ENCODE measurements at places on chromosomes 12 and 14. TPM values are rescaled to one million over a fixed set of nuclear protein-coding genes. Genes with fewer than 3 reads are reported as not detected.
A peak's percentile ranks its signal among the peaks of the same experiment; 100 is the strongest.

Gene HRK
- 2.0 TPM for total RNA-seq

Gene KRT83
- not detected for total RNA-seq

Gene KRT80
- total RNA-seq, result not detected

Gene POTEM
- not detected for total RNA-seq

Gene MMP19
- 0.18 TPM for total RNA-seq

Gene OASL
- 0.18 TPM for total RNA-seq

Gene GPR65
- total RNA-seq, result 0.18 TPM

Gene C12orf42
- 0.36 TPM for total RNA-seq

Gene TAS2R19
- total RNA-seq, result 26.3 TPM

Gene OR6C1
- total RNA-seq, result not detected

Gene KRT71
- 0.18 TPM for total RNA-seq

Gene LRFN5
- total RNA-seq, result 84.1 TPM

Gene RND1
- 10.8 TPM for total RNA-seq

Gene C14orf93
- 5.2 TPM for total RNA-seq

Gene ADAM20
- 7.1 TPM for total RNA-seq

DNA sequence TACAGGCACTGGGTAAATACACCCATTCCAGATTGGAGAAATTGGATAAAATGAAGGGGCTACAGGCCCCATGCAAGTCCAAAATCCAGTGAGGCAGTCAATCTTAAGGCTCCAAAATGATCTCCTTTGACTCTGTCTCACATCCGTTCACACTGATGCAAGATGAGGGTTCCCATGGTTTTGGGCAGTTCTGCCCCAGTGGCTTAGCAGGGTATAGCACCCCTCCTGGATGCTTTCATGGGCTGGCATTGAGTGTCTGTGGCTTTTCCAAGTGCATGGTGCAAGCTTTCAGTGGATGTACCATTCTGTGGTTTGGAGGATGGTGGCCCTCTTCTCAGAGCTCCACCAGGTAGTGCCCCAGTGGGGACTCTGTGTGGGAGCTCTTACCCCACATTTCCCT, 427.2 kb downstream of the TRHDE start:
- DNase-seq, result no peak

DNA sequence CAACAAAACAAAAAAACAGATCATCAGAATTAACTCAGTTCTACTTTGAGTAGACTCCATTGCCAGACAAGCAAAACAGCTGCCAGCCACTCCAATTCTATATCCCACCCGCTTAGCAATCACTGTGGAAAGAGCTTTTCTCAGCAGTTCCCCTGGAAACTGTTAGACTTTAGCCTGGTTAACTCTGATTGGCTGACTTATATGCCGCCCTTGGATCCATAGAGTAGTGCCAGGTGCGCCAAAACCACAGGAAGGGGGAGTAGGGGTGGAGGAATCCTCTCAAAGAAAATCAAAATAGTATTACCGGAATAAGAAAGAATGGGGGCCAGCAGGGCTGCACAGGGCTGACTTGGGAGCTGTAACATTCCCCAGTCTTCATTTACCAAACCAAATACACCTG, 5.4 kb upstream of the EML5 start:
- no peak for DNase-seq

DNA sequence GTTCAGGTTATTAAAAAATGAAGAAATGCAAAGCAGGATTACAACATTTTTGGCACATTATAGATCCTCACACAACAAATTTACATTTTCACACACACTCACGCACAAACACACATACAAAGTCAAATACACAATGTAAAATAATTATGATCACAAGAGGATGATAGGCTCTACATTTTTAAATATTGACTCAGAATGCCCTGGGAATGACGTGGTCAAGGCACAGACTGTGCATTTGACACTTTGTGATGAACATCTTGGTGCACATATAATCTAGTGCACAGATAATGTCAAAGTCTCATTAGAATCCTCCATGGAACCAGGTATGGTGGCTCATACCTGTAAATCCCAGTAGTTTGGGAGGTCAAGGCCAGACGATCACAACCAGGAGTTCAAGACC, 49.4 kb downstream of the DPF3 start:
- DNase-seq, result no peak

GRCh38 chr12:131142891-131143657, 189.4 kb downstream of the ADGRD1 start:
- DNase-seq, result no peak

DNA sequence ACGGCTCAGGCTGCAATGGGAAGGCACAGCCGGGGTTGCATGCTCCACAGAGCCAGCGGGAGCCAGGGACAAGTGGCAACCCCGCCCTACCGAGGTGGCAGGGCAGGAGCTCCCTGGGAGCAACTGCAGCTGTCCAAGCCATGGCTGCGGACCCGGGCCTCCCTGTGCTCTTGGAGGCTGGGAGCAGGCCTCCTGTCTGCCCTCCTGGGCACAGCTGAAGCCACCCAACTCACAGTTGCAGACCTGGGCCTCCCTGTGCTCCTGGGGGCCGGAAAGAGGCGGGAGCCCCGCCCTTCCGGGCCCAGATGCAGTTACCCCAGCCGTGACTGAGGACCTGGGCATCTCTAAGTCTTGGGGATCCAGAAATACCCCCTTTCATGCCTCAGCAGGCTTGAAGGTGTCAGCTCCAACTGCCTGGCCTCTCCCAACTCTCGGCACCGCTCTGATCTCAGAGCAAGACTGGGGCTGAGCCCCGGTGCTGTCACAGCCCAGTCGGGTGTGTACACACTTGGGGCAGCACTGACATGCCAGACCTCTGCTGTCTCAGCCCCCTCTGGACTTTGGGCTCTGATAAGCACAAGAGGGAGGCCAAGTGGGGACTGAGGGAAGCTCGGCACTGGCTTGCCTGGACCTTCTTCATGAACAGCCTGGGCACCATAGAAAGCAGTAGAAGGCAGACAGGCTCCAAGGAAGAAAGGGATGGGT, 7.5 kb upstream of the RASSF9 start:
- DNase-seq, result no peak

DNA sequence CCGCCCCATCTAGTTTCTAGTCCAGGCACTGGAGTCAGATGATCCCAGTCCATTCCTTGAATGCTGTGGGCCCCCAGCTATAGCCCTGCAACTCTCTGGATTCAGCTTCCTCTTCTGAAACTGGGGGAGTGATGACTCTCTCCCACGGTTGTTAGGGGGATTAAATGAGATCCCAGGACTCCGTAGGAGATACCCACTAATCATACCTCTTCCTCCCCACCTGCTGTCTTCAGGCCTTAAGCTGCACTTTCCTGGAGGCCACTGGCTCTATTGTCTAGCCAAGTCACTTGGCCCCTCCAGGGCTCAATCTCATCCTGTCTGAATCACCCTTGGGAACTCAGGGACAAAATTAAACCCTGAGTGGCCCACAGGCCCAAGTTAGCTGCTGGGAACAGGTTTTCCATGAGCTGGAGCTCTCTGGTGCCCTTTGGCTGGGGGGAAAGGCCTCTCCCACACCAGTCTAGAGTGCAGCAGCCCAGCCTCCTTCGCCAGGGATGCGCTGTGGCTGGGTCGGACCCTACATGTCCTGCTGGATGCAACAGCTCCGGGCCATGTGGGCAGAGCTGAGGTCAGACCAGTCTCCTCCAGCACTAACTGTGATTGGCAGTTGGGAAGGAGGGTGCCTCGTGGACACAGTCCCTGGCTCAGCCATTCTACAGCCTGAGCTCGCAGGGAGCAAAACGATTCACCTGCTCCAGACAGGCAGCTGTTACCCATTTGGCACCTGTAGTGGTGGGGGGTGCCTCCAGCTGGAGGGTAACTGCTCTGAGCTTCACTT, 6.0 kb upstream of the ASB2 start:
- DNase-seq, result no peak

DNA sequence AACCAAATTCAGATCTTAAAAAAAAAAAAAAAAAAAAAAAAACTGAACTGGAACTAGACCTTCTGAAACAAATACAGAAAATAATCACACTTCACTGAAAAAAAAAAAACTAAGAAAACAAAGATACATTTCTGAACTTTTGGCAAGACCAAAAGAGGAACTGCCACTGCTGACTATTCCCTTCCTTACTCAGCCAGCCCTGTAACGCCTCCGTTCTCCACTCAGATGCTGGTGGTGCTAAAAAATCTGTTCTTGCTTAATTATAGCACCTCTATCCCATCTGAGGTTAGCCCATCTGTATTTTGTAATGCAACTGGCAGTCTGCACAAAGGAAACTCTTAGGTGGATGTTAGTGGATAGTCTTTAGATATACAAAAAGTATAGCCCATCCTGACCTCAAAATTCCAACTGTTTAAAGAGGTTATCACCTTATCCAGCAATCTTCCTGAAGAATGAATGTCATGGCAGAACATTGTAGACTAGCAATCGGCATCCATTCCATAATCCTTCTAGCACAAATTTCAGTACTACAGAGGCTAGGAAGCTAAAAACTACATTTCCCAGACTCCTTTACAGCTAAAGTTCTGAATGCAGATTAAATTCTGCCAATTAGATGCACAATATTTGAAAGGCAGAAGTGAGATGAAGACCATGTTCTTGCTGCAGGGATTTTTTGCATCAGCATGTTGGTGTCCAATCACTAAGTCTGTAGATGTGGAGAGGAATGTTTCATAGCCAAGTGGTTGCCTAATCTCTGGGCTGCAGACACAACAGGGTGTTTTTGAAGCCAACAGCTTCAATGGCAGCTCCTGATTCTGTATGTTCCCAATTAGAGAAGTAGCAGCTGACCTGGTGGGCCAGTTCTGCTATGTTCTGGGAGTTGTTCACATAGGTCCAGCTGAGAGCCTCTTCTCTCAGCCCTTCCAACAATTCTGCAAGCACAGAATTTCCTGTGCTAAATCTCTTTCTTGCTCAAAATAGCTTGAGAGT, 5.7 kb downstream of the MAP3K9 start:
- no peak for DNase-seq

- DNase-seq, result no peak
Measured at GRCh38 chr14:104957146-104958113, 20.7 kb downstream of the AHNAK2 start.

DNA sequence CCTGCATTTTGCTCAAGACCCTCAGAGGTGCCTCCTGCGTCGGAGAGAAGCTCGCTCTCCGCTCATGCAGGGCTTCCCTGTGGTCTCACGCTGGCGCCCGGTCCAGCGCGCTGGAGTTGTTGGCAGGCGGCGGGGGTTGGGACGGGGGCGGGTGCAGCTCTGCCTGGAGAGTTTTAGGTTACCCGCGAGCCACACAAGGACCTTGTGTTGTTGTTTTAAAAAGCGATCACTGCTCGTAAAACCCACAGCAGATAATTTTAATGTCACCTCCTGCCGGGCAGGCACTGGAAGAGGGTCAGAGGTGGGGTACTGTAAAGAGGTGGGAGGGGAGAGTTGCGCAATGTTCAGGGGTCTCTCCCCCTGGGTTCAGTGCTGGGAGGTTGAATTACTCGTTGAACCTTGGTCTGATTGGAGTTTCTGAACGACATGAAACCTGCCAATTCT, 850 bp downstream of the SMOC1 start:
- DNase-seq, result no peak

GRCh38 chr14:94536836-94537235, 24.4 kb upstream of the SERPINA4 start:
- no peak for DNase-seq

DNA sequence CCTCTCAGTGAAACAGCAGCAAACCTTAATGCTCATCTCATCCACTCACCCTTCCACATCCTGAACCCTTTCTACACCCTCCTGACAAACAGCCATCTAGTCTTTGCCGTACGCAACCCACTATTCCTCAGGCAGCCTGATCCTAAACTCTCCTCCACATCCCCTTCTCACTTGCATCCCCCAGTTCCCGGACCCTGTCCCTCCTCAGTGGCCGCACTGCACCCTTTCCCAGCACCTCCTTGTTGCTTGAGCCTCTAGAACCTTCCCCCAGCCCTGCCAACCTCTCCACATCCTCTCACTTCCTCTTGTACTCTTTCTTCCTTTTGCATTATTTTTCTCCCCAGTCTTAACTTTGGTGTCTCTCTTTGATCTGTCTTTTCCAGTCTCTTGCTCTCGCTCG, 42.9 kb downstream of the IQSEC3 start:
- no peak for DNase-seq

DNA sequence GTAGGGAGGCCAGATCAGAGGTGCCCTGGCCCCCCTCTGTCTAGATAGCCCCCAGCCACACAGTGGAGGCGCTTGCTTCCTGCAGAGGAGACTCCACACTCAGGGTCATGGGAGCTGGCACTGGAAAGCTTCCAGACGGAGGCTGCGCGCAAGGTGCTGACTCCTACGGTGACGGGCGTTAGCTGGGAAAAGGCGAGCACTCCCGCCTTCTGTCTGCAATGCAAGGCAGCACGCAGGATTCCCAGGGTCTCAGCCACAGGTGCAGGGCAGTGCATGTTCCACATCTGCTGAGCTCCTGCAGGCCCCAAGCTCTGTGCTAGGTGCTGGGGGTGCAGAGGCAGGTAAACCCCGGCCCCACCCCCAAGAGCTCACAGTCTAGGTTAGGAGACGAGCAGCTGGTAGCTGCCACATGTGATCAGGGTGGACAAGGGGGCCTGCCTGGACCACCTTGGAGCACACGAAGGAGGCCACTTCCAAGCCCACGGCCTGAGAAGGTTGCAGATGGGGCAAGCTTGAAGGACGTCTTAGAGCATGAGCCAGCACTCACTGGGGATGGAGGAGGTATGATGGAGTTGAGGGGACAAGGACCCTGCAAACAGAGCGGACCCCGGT, 310.9 kb upstream of the DIO3 start:
- no peak for DNase-seq

DNA sequence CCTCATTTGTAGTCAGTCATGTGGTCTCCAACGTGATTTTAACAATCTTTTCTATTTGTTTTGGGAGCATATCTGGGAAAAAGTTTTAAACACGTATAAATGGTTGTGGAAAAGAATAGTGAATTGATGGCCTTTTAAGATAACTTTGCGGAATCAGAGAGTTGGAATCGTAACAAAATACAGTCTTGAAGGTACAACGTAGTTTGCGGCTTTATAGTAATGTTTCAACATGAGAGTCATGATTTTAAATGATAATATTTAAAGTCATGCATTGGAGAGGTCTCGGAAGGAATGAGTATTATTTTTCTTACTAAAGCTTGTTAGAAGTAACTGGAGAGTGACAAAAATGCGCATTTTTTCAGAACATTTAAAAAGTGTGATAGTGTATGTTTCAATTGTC, 1.6 kb downstream of the AEBP2 start:
- no peak for DNase-seq

GRCh38 chr14:68216079-68216478, 396.5 kb downstream of the RAD51B start:
- no peak for DNase-seq

- DNase-seq, result peak; percentile 15
Measured at GRCh38 chr14:91509083-91509877, 830 bp downstream of the PPP4R3A start.

GRCh38 chr12:5267603-5268423, 164.1 kb upstream of the NTF3 start:
- no peak for DNase-seq

- DNase-seq, result no peak
Measured at GRCh38 chr14:90373887-90374286, 22.9 kb upstream of the CALM1 start.

GRCh38 chr14:24838945-24839616, 205.1 kb upstream of the GZMB start:
- peak; percentile 4 for DNase-seq

- no peak for DNase-seq
Measured at GRCh38 chr14:77344377-77344996, 23.7 kb downstream of the GSTZ1 start.
